Stimulated activated CD8-positive, alpha-beta memory T cell treated with anti-CD3 and anti-CD28 coated beads, Interleukin-4, amount 100 ng/mL, for 4 hours (primary cell): ENCODE measurements at places on chromosomes 3 and 15.

DNA sequence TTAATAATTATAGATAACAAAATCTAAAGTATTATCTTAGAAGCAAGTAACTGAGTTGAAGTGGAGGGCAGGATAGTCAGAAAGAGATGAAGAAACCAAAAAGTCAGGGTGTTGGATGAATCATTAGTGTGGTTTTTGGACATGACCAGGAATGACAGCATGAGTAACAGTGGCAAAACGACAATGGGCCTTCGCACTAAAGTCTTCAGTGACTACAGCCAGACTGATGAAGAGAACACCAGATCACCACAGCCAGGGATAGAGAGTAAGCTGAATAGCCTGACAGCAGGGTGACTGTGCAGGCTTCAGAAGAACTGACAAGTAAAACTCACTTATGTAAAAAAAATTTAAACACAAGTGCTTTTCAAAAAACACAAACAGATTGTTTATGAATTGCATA, 96.0 kb upstream of the MELTF start:
- no peak for DNase-seq

DNA sequence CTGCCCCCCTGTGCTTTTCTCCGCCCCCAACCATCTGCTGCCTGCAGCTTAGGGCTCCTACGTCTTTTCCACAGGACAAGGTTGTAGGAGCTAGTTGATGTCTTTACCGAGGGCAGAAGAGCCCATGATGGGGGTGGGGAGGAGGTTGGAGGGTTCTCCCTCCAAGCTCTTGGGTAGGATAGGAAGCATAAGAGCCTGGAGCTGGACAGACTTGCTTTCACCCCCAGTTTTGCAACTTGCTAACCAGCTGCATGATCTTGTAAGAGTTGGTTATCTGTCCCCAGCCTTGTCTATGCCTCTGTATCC, 856 bp downstream of the ABCF3 start:
- DNase-seq = no peak

GRCh38 chr3:187281191-187281714, 10.3 kb downstream of the MASP1 start:
- no peak for DNase-seq

GRCh38 chr3:175526609-175527280, 667.6 kb downstream of the NAALADL2 start:
- DNase-seq = no peak

- DNase-seq = no peak
These were observed 78.7 kb upstream of the KCNMB2 start for GRCh38 chr3:178457511-178457910.

GRCh38 chr3:47123857-47124256, 40.1 kb downstream of the SETD2 start:
- no peak for DNase-seq

DNA sequence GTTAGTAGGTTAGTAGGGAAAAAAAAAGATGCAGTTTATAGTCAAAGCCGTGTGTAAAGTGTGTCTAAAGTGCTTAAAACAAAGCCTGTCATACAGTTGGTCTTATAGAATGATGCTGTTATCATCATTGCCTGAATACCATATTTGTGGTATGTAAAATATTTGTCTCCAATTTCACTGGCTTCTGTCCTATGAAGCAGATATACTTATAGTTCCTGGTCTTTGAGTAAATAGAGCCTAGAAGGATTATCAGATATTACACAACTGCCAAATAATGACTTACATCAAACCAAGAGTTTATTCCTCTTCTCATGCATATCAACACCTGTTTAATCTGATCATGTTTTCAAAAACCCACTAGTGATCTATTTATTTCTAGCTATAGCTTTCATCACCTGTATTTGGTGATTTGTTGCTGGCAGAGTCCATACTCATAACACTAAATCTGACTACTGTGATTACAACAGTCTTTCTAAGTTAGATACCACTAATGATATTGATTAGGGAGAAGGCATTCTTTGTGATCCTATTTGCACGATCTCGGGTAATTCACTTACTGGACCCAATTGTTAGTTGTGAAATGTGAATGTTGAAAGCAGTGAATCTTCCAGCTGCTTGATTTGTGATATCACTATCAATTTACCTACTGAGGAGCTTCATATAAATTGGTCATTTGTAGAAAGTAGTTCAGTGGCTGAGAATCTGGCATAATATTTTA, 413.7 kb downstream of the LPP start:
- no peak for DNase-seq

GRCh38 chr3:179149951-179150350, 1.8 kb downstream of the PIK3CA start:
- no peak for DNase-seq

DNA sequence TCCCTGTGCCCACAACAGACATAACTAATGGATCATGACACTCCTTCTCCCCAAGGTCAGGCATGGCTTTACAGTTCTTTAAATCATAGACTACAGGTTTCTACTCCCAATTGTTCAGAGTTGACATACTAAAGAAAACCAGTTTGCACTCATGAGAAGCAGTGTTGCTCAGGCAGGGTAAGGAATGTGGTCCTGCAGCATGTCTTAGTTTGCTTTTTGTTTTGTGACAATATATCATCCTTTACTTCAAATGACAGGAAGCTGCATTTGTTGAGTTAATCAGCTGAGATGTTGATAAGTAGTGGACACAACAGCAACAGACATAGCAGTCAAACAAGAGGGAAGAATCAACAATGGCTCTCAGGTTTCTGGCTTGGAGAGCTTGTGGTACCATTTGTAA, 267.5 kb downstream of the SLCO3A1 start:
- no peak for DNase-seq

- DNase-seq = no peak
These were observed 33.0 kb downstream of the IL20RB start for GRCh38 chr3:136990826-136991225.

- no peak for DNase-seq
These were observed 14.6 kb downstream of the SMAD6 start for GRCh38 chr15:66716656-66717020.

DNA sequence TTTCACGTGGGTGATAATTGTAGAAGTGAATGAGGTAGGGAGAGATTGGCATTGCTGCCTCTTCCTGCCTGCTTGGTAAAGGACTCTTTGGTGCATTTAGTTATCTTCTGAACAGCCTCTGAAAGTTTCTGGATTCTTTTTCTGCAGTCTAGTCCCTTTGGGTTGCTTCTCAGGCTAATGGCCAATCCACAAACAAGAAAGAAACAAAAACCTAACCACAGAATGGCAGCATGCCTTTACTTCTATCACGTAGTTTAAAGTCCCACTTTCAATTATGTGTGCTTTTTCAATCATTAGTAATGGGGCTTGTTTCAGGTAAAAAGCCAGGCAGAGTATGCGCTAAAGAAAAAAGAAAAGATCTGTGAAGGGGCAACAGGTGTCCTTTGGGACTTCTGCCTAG, 7.4 kb downstream of the FGF12 start:
- no peak for DNase-seq

DNA sequence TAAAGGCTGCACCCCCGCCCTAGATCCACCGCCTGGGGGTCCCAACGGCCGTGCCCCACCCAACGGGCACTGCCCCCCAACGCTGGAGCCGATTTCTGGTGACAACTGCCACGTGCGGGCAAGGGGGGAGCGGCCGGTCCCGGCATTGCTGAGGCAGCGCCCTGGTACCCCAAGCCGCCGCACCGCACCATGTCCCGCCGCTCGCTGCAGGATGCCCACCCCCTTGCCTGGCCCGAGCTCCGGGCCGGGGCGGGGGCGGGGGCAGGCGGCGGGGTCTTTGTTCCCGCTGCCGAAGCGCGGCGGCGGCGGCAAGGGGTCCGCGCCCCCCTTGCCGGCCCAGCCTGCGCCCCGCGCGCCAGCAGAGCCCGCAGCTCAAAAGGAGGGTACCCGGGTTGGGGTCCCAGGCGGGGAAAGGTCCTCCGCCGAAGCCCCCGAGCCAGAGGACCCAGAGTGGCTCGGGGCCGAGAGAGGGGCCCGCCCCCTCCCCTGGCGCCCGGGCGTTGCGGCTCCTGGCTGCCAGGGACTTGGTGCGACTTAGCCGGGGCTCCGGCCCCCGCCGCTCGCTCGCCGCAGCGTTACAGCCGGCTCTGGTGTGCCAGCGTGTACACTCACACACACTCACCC, 678 bp downstream of the SEMA7A start:
- DNase-seq = no peak

DNA sequence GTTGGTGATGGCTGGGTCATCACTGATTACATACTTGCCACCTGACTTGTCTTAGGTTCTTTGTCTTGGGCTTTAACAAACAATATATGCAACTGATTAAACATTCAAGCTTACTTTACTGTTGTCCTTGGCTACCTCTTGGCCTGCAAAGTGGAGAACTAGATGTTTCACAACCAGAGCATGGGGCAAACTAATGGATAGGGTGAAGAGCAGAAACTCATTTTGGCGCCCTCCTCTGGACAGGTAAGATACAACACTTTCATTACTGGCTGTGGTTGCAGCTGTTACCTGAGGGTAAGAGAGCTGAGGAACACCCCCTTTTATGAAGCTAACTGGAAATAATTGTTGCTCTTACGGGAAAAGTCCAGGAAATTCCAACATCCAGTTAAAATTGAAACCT, 262.1 kb downstream of the NAALADL2 start:
- DNase-seq = no peak

DNA sequence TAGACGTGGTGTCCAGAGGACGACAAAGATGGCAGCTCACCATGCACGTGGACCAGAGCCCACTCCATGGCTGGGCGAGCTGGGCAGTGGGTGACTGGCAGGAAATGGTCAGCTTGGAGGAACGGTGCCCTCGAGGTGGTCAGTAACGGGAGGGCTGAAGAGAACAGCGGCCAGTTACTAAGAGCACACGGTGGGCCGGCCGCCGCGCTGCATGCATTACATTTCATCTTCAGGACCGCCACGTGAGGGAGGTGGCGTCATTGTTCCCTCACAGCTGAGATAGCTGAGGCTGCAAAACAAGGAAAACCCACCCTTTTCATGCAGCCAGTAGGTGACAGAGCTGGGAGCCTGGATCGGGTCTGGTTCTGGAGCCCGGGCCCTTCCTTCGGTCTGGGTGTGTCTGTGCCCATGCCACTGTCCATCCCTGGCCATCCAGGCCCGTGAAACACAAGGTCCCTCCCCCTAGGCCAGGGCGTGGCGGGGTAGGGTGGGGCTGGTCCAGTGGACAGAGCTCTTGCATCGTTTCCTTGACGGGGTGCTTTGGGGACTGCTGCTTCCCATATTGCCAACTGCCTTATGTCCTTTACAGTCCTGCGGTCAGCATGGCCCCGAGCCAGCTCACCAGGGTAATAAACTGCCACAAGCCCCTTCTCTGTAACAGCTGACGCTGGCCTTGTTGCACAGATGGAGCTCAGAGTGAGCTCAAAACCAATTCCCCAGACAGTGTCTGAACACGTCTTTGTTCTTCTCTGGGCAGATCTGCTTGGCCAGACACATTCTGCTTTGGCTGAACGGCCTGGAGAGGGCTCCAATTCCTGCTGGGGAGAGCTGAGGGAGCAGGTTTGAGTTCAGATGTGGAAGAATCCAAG, 51.8 kb downstream of the RGMA start:
- no peak for DNase-seq

- no peak for DNase-seq
These were observed 7.2 kb downstream of the APBA2 start for GRCh38 chr15:28892789-28893610.

DNA sequence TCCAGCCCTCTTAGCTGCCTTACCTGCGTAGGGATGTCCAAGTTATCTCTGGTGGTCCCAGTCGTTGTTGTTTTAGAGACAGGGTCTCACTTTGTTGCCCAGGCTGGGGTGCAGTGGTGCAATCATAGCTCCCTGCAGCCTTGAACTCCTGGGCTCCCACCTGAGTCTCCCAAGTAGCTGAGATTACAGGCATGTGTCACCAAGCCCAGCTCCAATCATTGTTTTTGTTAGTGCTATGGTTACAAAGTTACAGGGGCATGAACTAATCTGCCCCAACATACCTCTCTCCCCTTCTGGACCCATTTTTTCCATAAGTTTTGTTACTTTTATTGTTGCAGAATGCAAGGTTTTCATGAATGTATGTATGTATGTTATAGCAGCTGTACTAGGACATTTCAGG, 54.7 kb downstream of the CTDSPL2 start:
- no peak for DNase-seq

DNA sequence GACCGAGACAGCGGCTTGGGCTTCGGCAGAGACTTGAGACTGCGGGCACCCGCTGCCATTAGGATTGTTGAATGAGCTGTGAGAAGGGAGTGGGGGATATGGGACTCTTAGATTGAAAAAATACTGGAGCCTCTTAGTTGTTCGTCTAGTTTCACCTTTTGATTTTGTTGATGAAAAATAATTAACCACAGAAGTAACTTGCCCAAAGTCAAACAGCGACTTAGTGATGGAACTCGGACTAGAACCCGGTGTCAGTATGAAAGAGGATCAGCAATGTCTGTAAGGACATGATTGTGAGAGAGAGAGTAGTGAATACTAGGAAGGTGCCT, 510 bp upstream of the GOLGB1 start:
- DNase-seq = no peak

DNA sequence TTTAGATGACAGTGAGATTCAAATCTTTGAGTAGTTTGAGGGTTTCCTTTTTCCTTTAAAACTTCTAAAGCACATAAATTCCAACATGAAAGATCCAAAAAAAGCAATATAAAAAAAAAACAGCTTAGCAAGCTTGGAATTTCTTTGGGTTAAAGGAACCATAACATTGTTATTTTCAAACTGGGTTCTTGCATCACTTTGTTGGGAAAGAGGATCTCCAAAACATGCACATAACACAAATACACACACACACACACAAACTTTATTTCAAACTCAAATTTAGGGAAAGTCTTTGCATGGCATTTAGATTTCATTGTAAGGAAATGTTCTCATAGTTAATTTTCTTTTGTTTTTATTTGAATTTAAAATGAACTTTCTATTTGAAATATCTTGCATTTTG, 79.2 kb upstream of the COL8A1 start:
- DNase-seq = no peak

DNA sequence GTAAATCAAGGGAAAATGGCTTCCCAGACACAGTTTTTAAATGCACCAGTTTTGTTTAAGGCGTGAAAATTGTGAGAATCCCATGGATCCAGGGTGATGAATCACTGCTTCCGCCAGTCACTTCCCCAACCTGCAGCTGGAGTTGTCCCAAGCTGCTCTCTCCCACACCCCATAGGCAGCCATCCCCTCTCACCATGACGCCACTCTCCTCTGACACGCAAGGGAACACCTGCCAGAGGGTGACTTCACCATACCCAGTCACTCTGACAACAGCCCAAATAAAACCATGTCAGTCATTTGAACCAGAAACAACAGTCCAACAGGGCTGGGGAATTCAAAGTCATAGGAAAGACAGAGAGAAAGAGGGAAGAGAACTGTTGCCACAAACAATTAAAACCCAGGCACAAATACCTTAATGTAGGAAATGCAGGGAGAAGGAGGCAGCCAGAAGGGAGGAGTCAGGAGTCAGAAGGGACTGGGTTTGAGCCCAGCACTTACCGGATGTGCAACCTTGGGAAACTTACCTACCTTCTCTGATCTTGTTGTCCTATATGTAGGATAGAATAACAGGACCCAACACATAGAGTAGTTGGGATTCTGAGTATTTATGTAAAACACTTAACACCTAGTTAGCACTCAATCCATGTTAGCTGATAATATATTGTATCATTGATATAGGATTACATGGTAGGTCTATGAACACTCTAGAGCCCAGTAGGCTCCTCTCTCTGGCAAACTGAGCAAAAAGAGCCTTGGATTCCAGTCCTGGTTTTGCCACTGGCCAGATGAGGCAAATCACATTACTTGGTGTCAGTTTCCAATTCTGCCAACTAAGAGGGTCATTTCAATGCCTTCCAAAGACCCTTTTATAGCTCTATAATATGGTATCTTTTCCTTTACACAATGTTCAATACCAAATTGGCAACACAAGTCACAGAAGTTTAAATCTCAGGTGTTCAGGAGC, 326.3 kb upstream of the ICE2 start:
- DNase-seq = no peak

- no peak for DNase-seq
These were observed 95.9 kb downstream of the FLNB start for GRCh38 chr3:58104151-58104550.
